Transverse colon (tissue), 4 donors: ENCODE measurements at places on chromosomes 4 and X. TPM values are rescaled to one million over a fixed set of nuclear protein-coding genes. Genes with fewer than 3 reads are reported as not detected.

GRCh38 chr4:108570993-108571569 lies 49.3 kb upstream of the RPL34 start:
- no peaks in the 10 kb centered on the region for H3K27me3 ChIP-seq
- H3K36me3 ChIP-seq, result no peaks in the 10 kb centered on the region
- no peak overlapping the region for H3K27ac ChIP-seq
- DNase-seq, result no peak
- H3K4me3 ChIP-seq, result no peak overlapping the region

GRCh38 chr4:154720123-154720522 lies 23.7 kb upstream of the LRAT start:
- no peaks in the 10 kb centered on the region for H3K36me3 ChIP-seq
- no peaks in the 10 kb centered on the region for H3K27me3 ChIP-seq
- H3K4me1 ChIP-seq, result no peaks in the 10 kb centered on the region
- H3K4me3 ChIP-seq, result no peak overlapping the region

DNA sequence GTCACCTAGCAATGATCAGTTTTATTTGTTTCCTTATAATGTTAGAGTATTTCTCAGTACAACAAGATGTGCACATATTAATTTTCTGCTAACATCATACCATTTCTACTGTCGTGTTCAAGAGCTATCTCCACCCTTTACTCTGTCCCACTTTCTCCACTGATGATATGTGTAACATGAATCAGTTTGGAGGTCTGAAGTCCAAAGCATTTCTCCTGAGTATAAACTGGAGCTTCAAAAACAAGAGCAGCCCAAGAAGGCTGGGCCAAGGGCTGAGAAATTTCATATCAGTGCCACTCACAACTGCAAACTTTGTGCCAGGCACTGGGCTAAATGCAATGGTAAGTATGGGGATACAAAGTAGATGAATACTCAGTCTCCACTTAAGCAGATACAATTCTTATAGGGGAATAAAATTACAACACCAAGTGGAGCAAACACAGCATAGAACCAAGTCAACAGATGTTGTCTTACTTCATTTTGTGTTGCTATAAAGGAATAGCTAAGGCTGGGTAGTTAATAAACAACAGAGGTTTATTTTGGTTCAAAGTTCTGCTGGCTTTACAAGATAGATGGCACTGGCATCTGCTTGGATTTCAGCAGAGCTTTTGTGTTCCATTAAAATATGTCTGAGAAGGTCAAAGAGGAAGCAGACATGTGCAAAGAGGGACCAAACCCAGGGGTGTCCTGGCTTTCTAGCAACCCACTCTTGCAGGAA lies 44.2 kb downstream of the AMELX start:
- DNase-seq, result no peak
- H3K27me3 ChIP-seq, result no peaks in the 10 kb centered on the region
- H3K4me3 ChIP-seq, result no peak overlapping the region
- no peaks in the 10 kb centered on the region for H3K4me1 ChIP-seq

- no peaks in the 10 kb centered on the region for H3K4me1 ChIP-seq
- no peak for DNase-seq
- no peaks in the 10 kb centered on the region for H3K36me3 ChIP-seq
- H3K27me3 ChIP-seq, result no peaks in the 10 kb centered on the region
- no peak overlapping the region for H3K27ac ChIP-seq
- no peak overlapping the region for H3K4me3 ChIP-seq
These were observed 23.1 kb upstream of the C1GALT1C1 start for GRCh38 chrX:120653000-120653399.

- no peaks in the 10 kb centered on the region for H3K27me3 ChIP-seq
- DNase-seq, result no peak
These were observed 24.4 kb upstream of the RP2 start for GRCh38 chrX:46812445-46812844.

GRCh38 chr4:140600408-140600807 lies 31.6 kb upstream of the UCP1 start:
- no peaks in the 10 kb centered on the region for H3K27me3 ChIP-seq
- no peaks in the 10 kb centered on the region for H3K4me1 ChIP-seq

DNA sequence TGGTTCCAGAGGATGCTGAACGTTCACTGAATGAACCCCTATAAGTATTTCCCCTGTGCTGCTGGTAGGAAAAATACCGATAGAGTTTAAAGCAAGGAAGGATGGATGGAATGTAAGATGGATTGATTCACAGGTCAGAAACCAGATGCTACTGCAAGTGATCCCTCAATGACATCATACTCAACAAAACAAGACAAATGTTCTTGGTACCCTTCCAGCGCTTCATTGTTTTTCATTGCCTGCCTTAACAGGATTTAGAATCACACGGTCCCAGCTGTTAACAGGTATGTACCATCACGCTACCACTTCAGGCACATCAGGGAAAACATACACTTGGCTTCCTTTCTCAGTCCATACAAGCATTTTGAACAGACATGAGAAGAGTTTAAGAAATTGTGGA lies 118.1 kb upstream of the TLR3 start:
- no peaks in the 10 kb centered on the region for H3K4me1 ChIP-seq
- no peaks in the 10 kb centered on the region for H3K36me3 ChIP-seq
- peaks cover under 1% of the 10 kb centered on the region for H3K27me3 ChIP-seq
- no peak overlapping the region for H3K4me3 ChIP-seq
- no peak overlapping the region for H3K27ac ChIP-seq
- DNase-seq, result no peak

- no peaks in the 10 kb centered on the region for H3K4me1 ChIP-seq
- no peaks in the 10 kb centered on the region for H3K36me3 ChIP-seq
- no peak overlapping the region for H3K4me3 ChIP-seq
- H3K27ac ChIP-seq, result no peak overlapping the region
- H3K27me3 ChIP-seq, result no peaks in the 10 kb centered on the region
These were observed 118.2 kb upstream of the BMP3 start for GRCh38 chr4:80912350-80912749.

GRCh38 chr4:51890760-51891159 lies 47.8 kb downstream of the DCUN1D4 start:
- no peaks in the 10 kb centered on the region for H3K36me3 ChIP-seq
- no peak overlapping the region for H3K27ac ChIP-seq
- no peaks in the 10 kb centered on the region for H3K27me3 ChIP-seq

- no peaks in the 10 kb centered on the region for H3K36me3 ChIP-seq
- no peak for DNase-seq
- H3K27me3 ChIP-seq, result no peaks in the 10 kb centered on the region
- no peaks in the 10 kb centered on the region for H3K4me1 ChIP-seq
These were observed 287.3 kb upstream of the CLNK start for GRCh38 chr4:10971800-10972401.

DNA sequence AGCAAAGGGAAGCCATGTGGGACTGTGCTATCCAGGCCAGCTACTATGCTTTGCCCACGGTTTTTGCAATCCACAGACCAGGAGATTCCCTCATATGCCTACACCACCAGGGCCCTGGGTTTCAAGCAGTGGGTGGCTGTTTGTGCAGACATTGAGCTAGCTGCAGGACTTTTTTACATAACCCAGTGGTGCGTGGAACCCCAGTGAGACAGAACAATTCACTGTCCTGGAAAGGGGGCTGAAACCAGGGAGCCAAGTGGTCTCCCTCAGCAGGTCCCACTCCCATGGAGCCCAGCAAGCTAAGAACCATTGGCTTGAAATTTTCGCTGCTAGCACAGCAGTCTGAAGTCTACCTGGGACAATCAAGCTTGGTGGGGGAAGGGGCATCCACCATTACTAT lies 959.9 kb downstream of the FSTL5 start:
- DNase-seq, result no peak
- no peaks in the 10 kb centered on the region for H3K4me1 ChIP-seq
- H3K36me3 ChIP-seq, result no peaks in the 10 kb centered on the region
- no peak overlapping the region for H3K4me3 ChIP-seq

GRCh38 chr4:121773883-121774282 lies 8.9 kb upstream of the SMIM43 start:
- H3K27ac ChIP-seq, result no peak overlapping the region
- no peak for DNase-seq
- no peaks in the 10 kb centered on the region for H3K27me3 ChIP-seq
- no peaks in the 10 kb centered on the region for H3K36me3 ChIP-seq

DNA sequence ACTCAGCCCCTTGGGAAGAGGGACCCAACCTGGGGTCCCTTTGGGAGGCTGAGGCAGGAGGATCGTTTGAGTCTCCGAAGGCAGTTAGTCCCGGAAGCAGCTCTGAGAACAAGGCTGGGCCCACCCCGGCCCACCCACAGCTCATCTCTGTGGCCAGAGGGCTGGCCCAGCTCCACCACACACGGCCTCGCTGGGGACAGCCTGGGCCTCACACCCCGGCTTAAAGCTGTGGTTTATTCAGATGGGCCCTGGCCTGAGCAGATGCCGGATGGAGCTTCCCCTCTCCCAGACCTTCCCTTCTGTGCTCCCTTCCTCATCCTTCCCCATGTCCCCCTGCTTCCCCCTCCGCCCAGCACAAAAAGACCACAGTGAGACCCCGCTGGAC lies 54.4 kb downstream of the FAM53A start:
- H3K27me3 ChIP-seq, result peaks cover 7% of the 10 kb centered on the region
- no peaks in the 10 kb centered on the region for H3K4me1 ChIP-seq
- H3K36me3 ChIP-seq, result no peaks in the 10 kb centered on the region

- H3K27me3 ChIP-seq, result no peaks in the 10 kb centered on the region
- no peaks in the 10 kb centered on the region for H3K36me3 ChIP-seq
- H3K27ac ChIP-seq, result no peak overlapping the region
- no peaks in the 10 kb centered on the region for H3K4me1 ChIP-seq
- no peak for DNase-seq
These were observed 519.8 kb downstream of the TRIML1 start for GRCh38 chr4:188658958-188659522.

GRCh38 chr4:187910741-187911140 lies 84.8 kb upstream of the ZFP42 start:
- no peaks in the 10 kb centered on the region for H3K4me1 ChIP-seq
- no peak overlapping the region for H3K4me3 ChIP-seq
- H3K27me3 ChIP-seq, result no peaks in the 10 kb centered on the region
- H3K36me3 ChIP-seq, result no peaks in the 10 kb centered on the region

GRCh38 chrX:41240509-41240908 lies 93.5 kb upstream of the DDX3X start:
- no peak overlapping the region for H3K4me3 ChIP-seq
- H3K27ac ChIP-seq, result no peak overlapping the region
- no peak for DNase-seq
- no peaks in the 10 kb centered on the region for H3K36me3 ChIP-seq
- H3K27me3 ChIP-seq, result no peaks in the 10 kb centered on the region

DNA sequence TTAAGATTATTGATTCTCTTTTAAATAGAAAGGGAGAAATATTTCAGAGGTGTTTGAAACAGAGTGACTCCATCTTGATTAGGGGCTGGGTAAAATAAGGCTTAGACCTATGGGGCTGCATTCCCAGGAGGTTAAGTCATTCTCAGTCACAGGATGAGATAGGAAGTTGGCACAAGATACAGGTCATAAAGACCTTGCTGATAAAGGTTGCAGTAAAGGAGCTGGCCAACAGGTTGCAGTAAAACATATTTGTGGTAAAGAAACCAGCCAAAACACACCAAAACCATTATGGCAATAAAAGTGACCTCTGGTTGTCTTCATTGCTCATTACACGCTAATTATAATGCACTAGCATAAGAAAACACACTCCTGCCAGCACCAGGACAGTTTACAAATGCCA lies 165.0 kb downstream of the SPIN4 start:
- H3K4me3 ChIP-seq, result no peak overlapping the region
- no peak for DNase-seq
- H3K36me3 ChIP-seq, result no peaks in the 10 kb centered on the region

DNA sequence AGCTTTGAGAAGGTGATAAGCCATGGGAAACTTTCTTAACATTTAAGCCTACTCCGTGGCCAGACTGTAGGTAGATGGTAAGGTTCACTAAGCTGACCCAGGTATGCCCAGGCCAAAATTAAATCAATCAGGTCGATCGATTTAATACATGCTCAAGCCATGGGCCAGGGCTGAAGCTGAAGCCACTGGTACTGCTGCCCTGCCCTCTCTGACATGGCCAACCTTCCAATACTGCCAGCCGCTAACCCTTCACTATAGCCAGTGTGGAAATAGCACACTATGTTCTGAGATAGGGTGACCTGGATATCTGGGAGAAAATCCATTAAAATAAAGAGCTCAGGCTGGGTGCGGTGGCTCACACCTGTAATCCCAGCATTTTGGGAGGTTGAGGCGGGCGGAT lies 31.6 kb downstream of the TSC22D3 start:
- no peak overlapping the region for H3K4me3 ChIP-seq
- no peaks in the 10 kb centered on the region for H3K27me3 ChIP-seq
- DNase-seq, result no peak
- no peaks in the 10 kb centered on the region for H3K36me3 ChIP-seq

DNA sequence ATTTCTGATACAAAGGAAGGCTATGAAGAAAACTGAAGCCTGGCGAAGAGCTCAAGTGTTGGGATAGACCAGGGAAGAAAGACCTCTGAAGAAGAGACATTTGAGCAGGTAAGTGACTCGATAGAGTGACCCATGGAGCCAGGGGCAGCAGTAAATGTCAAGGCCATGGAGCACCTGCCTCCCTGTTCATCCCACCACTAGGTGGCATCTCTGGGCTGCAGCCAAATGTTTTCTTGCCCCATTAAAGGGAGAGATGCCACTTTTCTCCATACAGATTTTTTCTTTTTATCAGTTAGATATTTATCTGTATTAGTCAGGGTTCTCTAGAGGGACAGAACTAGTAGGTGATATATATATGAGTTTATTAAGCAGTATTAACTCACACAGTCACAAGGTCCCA lies 4.9 kb upstream of the ZNF81 start:
- DNase-seq, result peak; percentile 56
- no peaks in the 10 kb centered on the region for H3K4me1 ChIP-seq
- H3K4me3 ChIP-seq, result no peak overlapping the region
- no peak overlapping the region for H3K27ac ChIP-seq

DNA sequence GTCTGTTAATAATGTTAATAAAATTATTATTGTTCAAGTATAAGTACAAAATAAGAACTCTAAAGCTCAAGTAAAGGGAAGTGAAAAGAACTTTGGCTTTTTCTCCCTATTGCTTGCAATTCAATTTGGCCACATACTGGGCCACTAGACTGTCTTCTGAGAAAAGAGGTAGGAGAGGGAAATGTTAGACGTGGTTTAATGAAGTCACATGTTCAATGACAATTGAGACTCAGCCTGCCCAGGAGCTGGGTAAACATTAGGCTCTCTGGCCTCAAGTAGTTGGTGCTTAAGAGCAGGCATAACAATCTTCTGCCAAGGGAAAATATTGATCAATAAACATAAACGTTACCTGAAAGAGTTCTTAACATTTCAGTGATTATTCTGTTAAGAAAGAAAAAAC lies 15.1 kb upstream of the PRSS12 start:
- no peak overlapping the region for H3K27ac ChIP-seq
- no peak overlapping the region for H3K4me3 ChIP-seq
- H3K36me3 ChIP-seq, result no peaks in the 10 kb centered on the region
- no peaks in the 10 kb centered on the region for H3K4me1 ChIP-seq

DNA sequence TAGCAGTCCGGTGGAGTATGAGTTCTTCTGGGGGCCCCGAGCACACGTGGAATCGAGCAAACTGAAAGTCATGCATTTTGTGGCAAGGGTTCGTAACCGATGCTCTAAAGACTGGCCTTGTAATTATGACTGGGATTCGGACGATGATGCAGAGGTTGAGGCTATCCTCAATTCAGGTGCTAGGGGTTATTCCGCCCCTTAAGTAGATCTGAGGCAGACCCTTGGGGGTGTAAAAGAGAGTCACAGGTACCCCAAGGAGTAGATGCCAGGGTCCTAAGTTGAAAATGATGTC lies 852 bp downstream of the MAGEH1 start:
- H3K4me1 ChIP-seq, result no peaks in the 10 kb centered on the region
- H3K27ac ChIP-seq, result peak overlapping the region; percentile 87
- H3K36me3 ChIP-seq, result no peaks in the 10 kb centered on the region
- peak overlapping the region; percentile 54 for H3K4me3 ChIP-seq
- H3K27me3 ChIP-seq, result no peaks in the 10 kb centered on the region
- DNase-seq, result no peak

ADAMTS3 gene
- 0.64 TPM for total RNA-seq

GRIA3 gene
- total RNA-seq, result 0.68 TPM

BRS3 gene
- not detected for total RNA-seq

N4BP2 gene
- 11.7 TPM for total RNA-seq

SSX2B gene
- total RNA-seq, result not detected

ERVMER34-1 gene
- 0.32 TPM for total RNA-seq
